ENCODE measurements at places on chromosomes 2 and 18.

DNA sequence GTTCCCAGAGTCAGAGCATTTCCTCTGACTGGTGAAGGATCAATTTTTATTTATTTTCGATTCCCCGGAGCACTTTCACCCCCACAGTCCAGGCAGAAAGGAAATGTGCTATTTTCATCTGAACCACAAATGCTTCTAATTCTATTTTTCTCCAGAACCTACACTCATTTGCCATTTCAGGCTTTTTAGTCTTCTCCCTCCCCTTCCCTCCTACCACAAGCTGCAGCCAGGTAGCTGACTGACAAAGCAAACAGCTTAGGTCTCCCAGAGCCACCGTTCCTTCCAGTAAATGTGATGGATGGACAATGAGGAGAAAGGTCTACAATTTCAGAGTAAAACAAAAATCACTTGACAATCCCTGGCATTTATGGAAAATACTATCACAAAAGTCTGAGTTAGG lies 76.9 kb downstream of the KLF7 start:
- no peak for DNase-seq

DNA sequence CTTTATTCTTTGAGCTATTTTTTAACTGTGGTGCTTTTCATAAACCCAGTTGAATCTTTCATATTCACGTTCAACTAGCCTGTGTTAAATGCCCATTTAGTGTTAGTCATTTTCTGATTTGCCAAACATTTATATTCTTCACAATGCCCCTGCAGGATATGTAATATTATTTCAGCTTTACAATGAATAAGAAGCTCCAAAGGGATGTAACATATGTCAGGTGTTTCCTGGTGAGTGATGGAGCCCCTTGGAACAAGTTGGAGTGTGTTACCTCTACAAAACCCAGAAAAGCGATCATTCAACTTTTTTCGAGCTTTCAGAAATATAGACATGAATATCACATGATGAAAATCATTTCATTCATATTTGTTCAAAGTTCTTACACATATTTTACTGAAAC lies 471.0 kb upstream of the CDH2 start:
- DNase-seq, result no peak

GRCh38 chr2:128451084-128452023 lies 132.7 kb upstream of the HS6ST1 start:
- no peak for DNase-seq

- no peak for DNase-seq
Observed at GRCh38 chr2:100800915-100801314, 19.0 kb upstream of the NPAS2 start.

- no peak for DNase-seq
Observed at GRCh38 chr2:120587279-120587996, 148.2 kb upstream of the GLI2 start.

GRCh38 chr2:135916207-135916606 lies 40.0 kb upstream of the MCM6 start:
- no peak for DNase-seq
